Skeletal muscle tissue (tissue), 5 donors: ENCODE measurements at places on chromosomes 4 and X. TPM values are rescaled to one million over a fixed set of nuclear protein-coding genes. Genes with fewer than 3 reads are reported as not detected.

DDIT4L gene
- 61.6 TPM for total RNA-seq

EFHC2 gene
- total RNA-seq: under 0.01 TPM

GBA3 gene
- not detected for total RNA-seq

MUC7 gene
- not detected for total RNA-seq

ABCE1 gene
- 58.5 TPM for total RNA-seq

H2BW2 gene
- total RNA-seq: not detected
